Nephron progenitor cell (in vitro differentiated cells): ENCODE measurements at places on chromosomes 2 and 18.

DNA sequence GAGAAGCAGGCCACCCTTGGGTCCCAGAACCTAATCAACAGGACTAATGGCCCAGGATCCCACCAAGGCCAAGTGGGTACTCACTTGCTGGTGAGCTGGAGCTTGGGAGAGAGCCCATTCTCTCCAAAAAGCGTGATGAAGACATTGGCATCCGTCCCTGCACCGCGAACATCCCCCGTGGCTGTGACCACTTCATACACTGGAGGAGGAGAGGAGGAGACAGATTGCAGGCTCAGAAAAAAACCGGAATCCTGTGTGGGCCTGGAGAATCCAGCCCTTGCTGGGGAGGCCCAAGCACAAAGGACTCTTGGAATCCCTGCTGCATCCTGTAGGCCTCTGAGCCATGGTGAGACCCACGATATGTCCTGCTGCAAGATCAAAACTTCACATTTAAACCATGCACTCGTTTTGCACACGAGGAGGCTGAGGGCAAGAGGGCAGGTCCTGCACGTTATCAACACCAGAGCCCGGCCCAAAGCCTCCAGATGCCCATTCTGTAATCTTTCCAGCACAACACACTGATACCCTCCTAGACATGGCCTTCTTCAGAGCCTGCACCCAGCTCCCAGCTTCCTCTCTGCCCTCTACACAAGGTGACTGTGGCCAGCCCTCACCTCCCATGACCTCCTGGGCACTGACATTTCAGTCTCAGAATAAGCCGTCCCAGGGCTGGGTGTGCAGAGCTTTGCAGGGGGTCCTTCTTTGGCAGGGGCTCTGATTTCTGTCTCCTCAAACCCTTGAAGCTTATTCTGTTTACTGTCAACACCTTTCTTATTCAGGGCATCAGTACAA is 7.8 kb downstream of the LOXHD1 start:
- peaks cover 39% of the 10 kb centered on the region for H3K27me3 ChIP-seq
- H3K36me3 ChIP-seq, result no peaks in the 10 kb centered on the region
- DNase-seq, result no peak
- H3K4me3 ChIP-seq, result no peak overlapping the region
- H3K4me1 ChIP-seq, result no peaks in the 10 kb centered on the region

DNA sequence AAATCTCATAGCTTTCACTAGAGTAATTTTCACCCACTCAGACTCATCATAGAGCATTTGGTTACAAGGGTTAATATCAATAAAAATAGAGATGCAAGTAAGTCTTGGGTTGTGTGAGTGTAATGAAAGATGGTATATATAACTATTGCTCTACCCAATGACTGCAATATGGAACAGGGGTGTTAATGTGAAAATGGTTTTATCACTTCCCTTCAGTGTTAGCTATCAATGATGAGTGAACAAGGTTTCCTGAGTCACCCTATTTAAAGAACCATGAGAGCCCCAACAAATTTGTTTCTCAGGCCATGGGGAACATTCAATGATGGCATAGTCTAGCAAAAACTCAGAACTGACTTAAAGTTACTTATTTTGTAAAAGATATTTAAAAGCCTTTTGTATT is 1133.6 kb upstream of the ZEB2 start:
- H3K4me3 ChIP-seq, result no peak overlapping the region
- H3K27me3 ChIP-seq, result no peaks in the 10 kb centered on the region
- DNase-seq, result no peak
- no peaks in the 10 kb centered on the region for H3K4me1 ChIP-seq

GRCh38 chr2:8515864-8516533 is 165.9 kb upstream of the ID2 start:
- no peak overlapping the region for H3K27ac ChIP-seq
- H3K4me1 ChIP-seq, result peaks cover 18% of the 10 kb centered on the region
- H3K4me3 ChIP-seq, result no peak overlapping the region

GRCh38 chr2:241759067-241759807 is 17.4 kb upstream of the GAL3ST2 start:
- peaks cover 44% of the 10 kb centered on the region for H3K36me3 ChIP-seq
- H3K27me3 ChIP-seq, result peaks cover 9% of the 10 kb centered on the region
- no peak overlapping the region for H3K4me3 ChIP-seq

DNA sequence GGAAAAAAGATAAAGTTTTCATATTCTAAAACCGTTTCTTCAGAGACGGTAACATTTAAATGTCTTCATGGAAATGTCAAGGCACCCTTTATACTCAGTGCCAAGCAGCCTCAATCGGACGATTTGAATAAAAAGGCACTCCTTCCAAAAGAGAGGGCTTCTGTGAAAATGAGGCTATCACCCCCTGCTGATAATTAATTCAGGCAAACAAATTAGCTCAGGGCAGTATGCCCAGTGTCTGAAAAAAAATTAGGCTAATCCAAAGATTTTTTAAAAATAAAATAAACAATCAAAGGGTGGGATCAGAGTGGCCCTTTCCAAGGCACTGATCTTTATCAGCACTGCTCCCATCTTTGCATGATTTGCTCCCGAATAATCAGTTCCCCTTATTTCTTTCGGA is 151.0 kb upstream of the PID1 start:
- DNase-seq, result no peak
- H3K27me3 ChIP-seq, result peaks cover 6% of the 10 kb centered on the region
- no peaks in the 10 kb centered on the region for H3K36me3 ChIP-seq
- H3K4me3 ChIP-seq, result no peak overlapping the region

DNA sequence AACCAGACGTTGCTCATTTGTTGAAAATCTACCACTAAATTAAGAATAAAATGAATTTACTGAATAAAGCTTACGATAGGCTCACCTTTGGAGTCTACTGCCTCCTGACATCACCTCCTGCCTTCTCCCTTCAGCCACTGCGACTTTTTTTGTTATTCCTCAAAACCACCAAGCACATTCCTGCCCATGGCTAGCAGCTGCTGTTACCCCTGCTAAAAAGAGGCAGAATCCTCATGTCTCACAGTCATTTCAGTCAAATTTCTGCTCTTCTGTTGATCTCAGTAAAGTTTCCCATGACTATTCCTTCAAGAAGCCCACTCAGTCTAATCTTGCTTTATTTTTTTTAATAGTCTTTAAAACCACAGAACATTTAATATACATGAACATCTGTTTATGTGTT is 40.8 kb upstream of the ANKRD62 start:
- DNase-seq, result no peak
- no peaks in the 10 kb centered on the region for H3K36me3 ChIP-seq
- H3K27ac ChIP-seq, result no peak overlapping the region
- H3K4me1 ChIP-seq, result peaks cover 14% of the 10 kb centered on the region
- H3K4me3 ChIP-seq, result no peak overlapping the region
- peaks cover 16% of the 10 kb centered on the region for H3K27me3 ChIP-seq

- no peak overlapping the region for H3K4me3 ChIP-seq
- H3K27me3 ChIP-seq, result no peaks in the 10 kb centered on the region
- peaks cover 7% of the 10 kb centered on the region for H3K36me3 ChIP-seq
- peaks cover 41% of the 10 kb centered on the region for H3K4me1 ChIP-seq
- DNase-seq, result no peak
Measured at GRCh38 chr18:28127228-28127627, 49.7 kb downstream of the CDH2 start.

- H3K27me3 ChIP-seq, result no peaks in the 10 kb centered on the region
- DNase-seq, result no peak
- H3K36me3 ChIP-seq, result peaks cover 76% of the 10 kb centered on the region
- peaks cover 52% of the 10 kb centered on the region for H3K4me1 ChIP-seq
Measured at GRCh38 chr2:111161971-111162370, 41.3 kb downstream of the BCL2L11 start.

DNA sequence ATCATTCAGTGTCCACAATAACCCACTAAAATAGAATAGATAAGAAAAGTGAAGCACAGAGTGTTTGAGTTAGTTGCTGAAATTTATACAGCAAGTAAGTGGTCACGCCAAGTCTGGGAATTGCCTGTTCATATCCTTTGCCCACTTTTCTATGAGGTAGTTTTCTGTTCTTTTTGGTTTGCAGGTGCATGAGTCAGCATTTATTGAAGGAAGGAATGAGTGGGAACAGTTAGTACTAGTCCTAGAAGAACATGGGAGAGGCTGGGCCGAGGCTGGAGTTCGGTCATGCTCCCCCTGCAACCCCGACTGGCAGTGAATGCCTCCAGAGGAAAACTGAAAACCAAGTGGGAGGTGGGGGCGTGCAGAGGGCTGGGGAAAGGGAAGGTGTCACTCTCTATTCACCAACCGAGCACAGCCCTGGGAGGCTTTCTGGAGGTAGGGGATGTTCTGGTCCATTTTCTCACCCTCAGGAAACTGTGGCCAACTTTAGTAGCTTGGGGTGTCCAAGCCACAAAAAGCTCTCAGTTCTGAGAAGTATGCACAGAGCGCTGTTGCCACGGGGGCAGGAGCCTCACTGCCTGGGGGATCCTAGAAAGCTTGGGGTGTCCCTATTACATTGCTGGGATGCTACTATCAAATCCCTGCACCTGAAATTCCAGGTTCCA is 41.4 kb downstream of the FOSL2 start:
- no peak for DNase-seq
- H3K36me3 ChIP-seq, result no peaks in the 10 kb centered on the region
- H3K27me3 ChIP-seq, result no peaks in the 10 kb centered on the region
- no peak overlapping the region for H3K4me3 ChIP-seq
- H3K4me1 ChIP-seq, result peaks cover 35% of the 10 kb centered on the region

DNA sequence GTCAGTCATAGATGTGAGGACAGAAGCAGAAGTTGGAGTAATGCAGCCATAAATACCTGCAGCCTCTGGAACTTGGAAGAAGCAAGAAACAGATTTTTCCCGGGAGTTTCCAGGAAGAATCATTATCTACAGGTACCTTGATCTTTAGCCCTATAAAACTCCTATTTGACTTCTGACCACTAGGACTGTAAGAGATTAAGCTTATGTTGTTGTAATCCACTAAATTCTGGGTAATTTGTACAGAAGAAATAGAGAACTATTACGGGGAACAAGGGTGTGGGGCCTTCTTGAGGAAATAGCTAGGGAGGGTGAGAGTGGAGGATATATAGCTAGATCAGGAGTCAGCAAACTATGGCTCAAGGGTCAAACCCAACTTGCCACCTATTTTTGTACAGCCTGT is 353.2 kb downstream of the SLC4A3 start:
- no peaks in the 10 kb centered on the region for H3K27me3 ChIP-seq
- no peak overlapping the region for H3K4me3 ChIP-seq
- H3K4me1 ChIP-seq, result peaks cover 8% of the 10 kb centered on the region

- no peaks in the 10 kb centered on the region for H3K4me1 ChIP-seq
- no peaks in the 10 kb centered on the region for H3K27me3 ChIP-seq
- H3K36me3 ChIP-seq, result peaks cover 63% of the 10 kb centered on the region
- no peak for DNase-seq
- peak overlapping the region; percentile 20 for H3K27ac ChIP-seq
Measured at GRCh38 chr2:189862751-189863150, 78.5 kb downstream of the PMS1 start.

DNA sequence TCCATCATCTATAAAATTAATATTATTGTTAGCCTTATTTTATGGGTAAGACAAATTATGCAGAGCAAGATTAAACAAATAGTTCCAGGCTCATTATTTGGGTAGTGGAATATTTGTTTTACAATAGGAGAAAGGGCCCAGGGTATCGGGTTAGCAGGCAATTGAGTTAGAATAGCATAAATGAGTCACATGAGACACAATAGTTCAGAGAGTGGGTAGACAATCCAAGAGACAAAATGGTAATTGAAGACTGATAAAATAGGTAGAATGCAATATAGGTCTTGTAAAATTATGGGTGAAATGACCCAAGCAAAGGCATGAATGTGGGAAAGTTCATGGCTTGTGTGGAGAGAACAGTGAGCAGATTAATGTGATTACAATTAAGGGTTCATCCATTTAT is 790.9 kb upstream of the GCFC2 start:
- H3K4me3 ChIP-seq, result no peak overlapping the region
- H3K27me3 ChIP-seq, result no peaks in the 10 kb centered on the region
- H3K4me1 ChIP-seq, result no peaks in the 10 kb centered on the region
- no peaks in the 10 kb centered on the region for H3K36me3 ChIP-seq
- no peak overlapping the region for H3K27ac ChIP-seq
- no peak for DNase-seq

DNA sequence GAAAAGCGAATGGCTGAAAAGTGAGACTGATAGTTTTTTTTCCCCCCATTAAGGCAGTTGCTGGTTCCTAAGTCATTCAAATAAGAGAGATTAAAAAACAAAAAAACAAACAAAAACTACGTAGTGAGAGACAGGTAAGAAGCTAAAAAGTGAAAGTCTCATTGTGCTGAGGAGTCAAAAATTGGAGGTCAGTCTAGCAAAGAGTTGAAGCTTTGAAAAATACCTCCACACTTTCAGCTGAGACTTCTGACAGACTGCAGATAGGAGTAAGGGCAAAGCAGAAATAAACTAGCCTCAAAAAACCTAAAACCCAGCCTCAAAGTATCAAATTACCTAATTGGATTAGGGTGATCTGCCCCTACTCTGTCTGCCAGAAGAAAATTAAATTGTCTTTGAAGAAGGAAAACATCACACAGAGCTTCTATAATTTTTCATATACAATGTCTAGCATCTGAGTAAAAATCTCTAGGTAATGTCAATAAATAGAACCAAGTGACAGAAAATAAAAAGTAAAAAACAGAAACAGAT is 10.9 kb upstream of the EIF2AK3 start:
- H3K36me3 ChIP-seq, result no peaks in the 10 kb centered on the region
- H3K4me1 ChIP-seq, result peaks cover 10% of the 10 kb centered on the region
- H3K4me3 ChIP-seq, result no peak overlapping the region
- H3K27ac ChIP-seq, result no peak overlapping the region
- H3K27me3 ChIP-seq, result no peaks in the 10 kb centered on the region

GRCh38 chr2:7691961-7692656 is 774.9 kb downstream of the RNF144A start:
- no peak overlapping the region for H3K4me3 ChIP-seq
- H3K4me1 ChIP-seq, result no peaks in the 10 kb centered on the region
- H3K27me3 ChIP-seq, result no peaks in the 10 kb centered on the region
- no peak overlapping the region for H3K27ac ChIP-seq
- DNase-seq, result no peak
- H3K36me3 ChIP-seq, result no peaks in the 10 kb centered on the region

GRCh38 chr18:35038881-35039491 is 2.2 kb upstream of the MAPRE2 start:
- no peaks in the 10 kb centered on the region for H3K27me3 ChIP-seq
- peaks cover 71% of the 10 kb centered on the region for H3K4me1 ChIP-seq
- peaks cover 3% of the 10 kb centered on the region for H3K36me3 ChIP-seq
- no peak for DNase-seq
- no peak overlapping the region for H3K4me3 ChIP-seq
- peak overlapping the region; percentile 47 for H3K27ac ChIP-seq

DNA sequence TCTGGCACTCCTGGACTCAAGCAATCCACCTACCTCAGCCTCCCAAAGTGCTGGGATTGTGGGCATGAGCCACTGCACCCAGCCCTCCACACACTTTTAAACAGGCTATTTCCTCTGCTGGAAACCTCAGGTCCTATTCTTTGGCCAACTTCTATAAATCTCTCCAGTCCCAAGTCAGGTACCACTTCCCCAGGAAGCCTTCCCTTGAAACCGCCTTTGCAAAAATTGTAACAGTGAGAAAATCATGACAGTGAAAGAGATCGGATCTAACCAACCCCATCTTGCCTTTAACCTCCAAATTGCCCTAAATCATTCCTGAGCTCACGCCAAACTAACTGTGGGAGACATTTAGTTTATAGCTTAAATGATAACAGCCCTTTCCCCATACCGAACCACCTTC is 67.3 kb upstream of the CABLES1 start:
- peaks cover 18% of the 10 kb centered on the region for H3K4me1 ChIP-seq
- no peak for DNase-seq
- H3K27me3 ChIP-seq, result peaks cover 3% of the 10 kb centered on the region
- peaks cover 7% of the 10 kb centered on the region for H3K36me3 ChIP-seq
